ENCODE measurements at places on chromosomes 4 and X.

DNA sequence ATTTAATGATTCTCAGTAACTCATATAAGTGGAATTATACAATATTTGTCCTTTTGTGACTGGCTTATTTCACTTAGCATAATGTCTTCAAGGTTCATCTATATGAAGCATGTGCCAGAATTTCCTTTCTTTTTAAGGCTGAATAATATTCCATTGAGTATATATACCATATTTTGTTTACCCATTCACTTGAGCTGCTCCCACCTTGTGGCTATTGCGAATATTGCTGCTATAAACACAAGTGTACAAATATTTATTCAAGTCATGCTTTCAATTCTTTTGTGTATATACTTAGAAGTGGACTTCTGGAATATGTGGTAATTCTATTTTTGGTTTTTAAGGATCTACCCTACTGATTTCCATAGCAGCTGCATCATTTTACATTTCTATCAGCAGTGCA is 219.1 kb downstream of the MID1 start:
- DNase-seq, result no peak

- DNase-seq, result no peak
Observed at GRCh38 chrX:133083899-133084298, 13.0 kb downstream of the USP26 start.

- no peak for DNase-seq
Observed at GRCh38 chr4:53477038-53477565, 99.7 kb downstream of the FIP1L1 start.

DNA sequence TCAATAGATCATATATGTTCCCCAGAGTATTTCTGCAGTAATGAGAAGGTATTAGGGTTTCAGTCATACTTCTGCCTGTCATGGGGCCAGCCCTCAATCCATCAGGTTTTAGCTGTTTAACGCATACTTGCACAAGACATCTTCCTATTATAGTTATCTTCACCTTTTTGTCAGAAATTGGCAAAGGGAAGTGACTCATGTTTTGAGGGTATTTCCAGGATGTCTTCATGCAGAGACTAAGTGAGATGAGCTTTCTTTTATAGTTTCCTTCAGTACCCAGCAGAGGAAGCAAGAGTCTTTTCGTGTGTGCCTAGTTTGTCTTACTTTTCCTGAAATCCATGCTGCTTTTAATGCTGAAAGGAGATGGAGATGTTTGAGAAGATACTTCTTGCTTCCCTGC is 9.5 kb downstream of the CSTF2 start:
- DNase-seq, result no peak

- DNase-seq, result no peak
Observed at GRCh38 chrX:154305541-154306205, 10.1 kb downstream of the TKTL1 start.

DNA sequence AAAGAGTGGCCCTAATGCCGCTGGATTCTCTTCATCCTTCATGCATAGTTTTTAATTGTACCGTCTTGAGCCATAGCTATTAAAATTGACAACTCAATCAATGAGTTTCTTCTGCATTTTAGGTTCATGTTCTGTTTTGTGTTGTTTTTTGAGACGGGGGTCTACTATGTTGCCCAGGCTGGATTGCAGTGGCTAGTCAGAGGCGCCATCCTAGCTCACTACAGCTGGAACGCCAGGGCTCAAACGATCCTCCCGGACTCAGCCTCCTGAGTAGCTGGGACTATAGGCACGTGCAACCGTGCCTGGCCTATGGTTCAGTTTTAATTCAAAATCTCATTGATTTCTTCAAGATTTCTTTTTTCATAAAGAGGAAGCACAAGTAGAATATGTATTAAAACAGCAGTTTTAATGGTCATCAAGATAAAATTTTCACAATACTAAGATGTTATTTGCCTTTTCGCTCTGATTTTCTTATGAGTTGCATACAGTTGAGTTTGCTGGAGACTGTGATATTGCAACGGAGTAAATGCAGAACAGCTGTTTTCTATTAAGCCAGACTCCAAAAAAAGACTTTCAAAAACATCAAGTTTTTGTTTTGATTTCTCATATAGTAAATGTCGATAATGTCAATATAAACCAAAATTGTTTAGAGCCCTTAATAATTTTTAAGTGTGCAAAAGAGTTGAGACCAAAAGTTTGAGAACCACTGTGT is 1.1 kb upstream of the STX18 start:
- DNase-seq, result no peak

- no peak for DNase-seq
Observed at GRCh38 chr4:111945014-111945413, 200.2 kb upstream of the FAM241A start.

DNA sequence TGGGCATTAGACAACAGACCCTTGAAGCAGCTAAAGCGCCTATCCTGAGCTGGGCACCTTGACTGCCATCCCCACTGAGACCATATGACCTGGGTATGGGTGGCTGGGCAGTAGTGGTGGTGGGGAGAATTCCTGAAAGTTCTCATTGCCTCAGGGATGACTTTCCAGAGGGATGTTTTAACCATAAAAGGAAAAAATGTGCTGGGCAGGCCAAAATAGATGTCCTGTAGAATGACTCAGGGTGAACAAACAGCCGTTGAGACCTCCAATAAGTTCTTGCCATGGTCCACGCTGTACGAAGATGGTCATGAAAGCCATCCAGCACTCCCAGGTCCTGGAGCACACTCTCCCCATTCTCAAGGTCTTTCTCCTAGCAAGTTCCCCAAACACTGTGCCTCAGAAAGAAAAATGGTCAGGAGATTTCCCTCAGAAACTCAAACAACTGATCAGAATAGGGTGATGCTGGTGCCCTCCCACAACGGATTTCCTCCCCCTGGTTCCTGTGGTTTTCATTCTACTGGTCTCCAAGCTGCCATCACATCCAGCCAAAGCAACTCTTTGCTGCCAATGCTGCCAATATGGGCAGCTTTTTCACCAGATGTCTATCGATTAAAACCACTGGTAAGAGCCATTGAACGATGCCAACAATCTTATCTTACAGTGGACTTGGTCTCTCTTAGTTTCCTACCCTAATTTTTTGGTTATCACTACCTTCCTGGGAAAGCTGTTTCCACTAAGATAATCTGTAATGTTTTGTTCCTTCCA is 11.2 kb downstream of the CDKN2AIP start:
- DNase-seq, result no peak

DNA sequence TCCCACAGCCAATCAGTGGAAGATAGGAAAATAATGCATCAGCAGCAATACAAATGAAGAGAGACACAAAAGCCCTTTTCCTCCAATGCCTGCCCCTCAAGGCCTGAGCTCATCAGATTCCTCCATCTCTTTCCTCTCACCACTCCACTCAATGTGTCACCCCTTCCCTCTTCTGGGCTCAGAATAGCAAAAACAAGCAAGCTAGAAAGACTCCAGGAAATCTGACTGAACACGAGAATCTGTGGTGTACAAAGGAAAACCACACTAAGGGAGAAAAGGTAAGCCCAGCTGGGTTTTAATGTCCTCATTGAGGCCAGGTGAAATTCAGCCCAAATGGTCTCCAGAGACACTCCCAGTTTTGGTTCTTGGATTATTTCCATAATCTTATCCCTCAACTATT is 46.3 kb downstream of the ARHGEF9 start:
- no peak for DNase-seq

GRCh38 chr4:51842167-51842553 is 793 bp upstream of the DCUN1D4 start:
- no peak for DNase-seq

- no peak for DNase-seq
Observed at GRCh38 chr4:179601671-179602070, 2159.4 kb upstream of the AGA start.

- no peak for DNase-seq
Observed at GRCh38 chrX:78029663-78030062, 60.2 kb upstream of the PGAM4 start.

DNA sequence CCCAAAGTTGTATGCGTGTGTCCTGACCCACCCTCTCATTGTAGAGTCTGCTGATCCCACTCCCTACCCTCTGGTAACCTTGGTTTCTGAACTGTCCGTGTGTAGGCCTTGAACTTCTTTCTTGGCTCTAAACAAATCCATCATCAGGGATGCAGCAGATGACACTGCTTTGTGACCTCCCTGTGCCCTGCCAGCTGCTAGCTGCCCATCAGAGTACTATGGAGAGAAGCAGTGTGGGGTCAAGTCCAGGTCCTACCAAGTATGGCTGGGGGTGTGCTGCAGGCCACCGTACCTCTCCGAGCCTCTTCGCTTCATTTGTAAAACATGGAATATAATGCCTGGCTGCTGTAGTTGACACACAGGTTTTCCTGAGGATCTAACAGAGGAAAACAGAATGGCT is 183.5 kb upstream of the RBPJ start:
- no peak for DNase-seq

DNA sequence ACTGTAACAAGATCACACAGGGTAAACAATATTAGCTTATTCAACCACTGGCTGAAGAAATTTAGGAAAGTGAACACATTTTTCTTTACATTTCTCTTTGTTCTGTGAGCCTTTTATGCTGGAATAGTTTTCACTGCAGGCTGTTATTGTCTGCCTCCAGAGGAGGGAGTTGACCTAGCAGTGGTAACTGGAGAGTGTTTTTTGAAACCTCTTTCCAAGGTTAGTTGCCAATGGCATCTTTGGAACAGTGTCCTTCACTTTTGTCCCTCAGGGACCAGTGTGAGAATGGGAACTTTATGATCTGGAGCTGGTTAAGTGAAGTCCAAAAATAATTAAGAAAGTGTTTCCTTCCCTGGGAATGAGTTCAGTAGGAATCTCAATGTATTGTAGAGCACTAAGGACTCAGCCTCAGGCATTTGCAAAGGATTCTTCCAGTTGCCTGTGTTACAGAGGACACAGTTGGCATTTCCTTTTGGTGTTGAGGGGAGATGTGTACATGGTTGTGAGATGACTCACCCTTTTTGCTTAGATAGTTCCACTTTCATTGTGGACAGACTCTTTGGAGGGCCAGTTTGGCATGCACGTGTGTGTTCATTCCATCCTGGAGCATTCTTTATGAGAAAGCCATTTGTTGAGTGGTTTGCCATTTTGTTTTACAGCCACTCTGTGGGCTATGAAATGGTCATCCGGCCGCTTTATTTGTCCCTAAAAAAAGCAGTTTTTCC is 61.3 kb downstream of the AR start:
- DNase-seq, result no peak

DNA sequence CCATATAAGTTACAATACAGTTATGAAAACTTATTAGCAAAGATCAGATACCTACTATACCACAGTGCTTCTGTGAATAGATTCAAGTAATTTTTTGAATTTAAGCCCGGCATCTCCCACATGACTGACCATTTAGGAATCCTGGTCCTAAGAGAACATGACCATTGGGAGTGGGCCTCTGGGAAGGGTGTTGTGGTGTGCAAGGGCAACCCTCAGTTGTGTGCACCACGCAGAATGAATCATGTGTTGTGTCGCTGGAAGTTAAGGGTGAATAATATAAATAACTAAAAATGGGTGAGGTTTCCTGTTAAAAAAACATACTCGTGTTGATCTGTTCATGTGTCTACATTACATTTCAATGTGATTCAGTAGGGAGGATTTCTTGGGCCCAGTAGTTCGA is 15.5 kb downstream of the CPE start:
- DNase-seq, result no peak

GRCh38 chr4:150250998-150251651 is 172.9 kb downstream of the DCLK2 start:
- DNase-seq, result no peak

GRCh38 chr4:88792268-88792781 is 94.7 kb upstream of the NAP1L5 start:
- DNase-seq, result no peak

GRCh38 chrX:100673397-100673953 is 29.5 kb downstream of the SRPX2 start:
- DNase-seq, result no peak

GRCh38 chrX:123324625-123325024 is 140.5 kb downstream of the GRIA3 start:
- no peak for DNase-seq

- no peak for DNase-seq
Observed at GRCh38 chr4:129335818-129336217, 239.9 kb downstream of the C4orf33 start.

DNA sequence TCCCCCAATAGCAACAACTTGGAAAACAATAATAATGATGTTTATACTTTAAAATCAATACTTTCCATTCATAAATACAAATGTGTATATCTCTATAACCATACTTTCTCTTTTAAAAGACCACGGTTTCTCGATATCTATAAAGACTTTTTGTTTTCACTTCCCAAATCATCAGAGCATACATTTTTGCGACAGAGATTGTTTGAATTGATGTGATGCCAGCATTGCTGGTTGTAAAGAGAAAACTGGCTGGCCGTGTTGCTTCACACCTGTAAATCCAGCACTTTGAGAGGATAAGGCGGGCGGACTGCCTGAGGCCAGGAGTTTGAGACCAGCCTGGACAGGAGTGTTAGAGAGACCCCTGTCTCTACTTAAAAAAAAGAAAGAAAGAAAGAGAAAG is 77.6 kb upstream of the ZNF518B start:
- no peak for DNase-seq

DNA sequence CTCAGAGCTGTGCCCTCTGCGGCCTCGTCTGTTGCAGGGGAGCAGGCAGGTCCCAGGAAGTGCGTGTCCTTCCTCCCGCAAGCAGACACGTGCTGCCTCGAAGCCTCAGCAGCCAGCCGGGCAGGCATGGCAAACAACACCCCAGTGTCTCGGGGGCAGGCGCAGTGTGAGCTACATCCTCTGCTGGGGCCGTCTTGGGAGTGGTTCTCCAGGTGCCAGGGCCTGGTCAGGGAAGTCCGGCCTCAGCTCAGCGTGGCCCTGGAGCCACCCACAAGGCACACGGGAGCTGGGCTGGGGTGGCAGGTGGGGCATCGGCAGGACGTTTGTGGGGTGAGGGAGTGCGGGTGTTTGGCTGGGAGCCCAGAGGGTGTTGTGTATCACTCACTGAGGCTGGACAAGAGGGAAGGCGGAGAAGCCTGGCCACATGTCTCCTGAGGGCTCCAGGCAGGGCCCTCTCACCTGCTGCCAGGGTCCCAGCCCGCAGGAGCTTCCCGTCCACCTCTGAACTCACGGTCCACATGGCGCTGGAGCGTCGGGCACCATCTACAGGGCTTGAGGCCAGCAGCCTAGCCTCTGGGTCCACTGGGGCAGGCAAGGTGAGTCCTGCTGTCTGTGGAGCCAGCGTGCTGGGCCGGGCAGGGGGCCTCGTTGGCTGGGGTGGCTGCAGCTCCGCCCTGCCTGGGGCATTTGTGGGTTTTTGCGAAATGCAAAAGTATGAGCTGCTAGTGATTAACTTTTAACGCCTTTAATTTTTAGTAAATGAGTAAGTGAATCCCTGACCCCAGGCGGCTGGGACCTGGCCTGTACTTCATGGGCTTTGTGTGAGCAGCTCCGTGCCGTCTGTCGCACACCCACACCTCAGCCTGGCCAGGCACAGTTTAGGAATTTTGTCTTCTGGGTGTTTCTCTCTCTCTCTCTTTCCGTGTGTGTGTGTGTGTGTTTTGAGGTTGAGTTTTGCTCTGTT is 17.3 kb upstream of the UVSSA start:
- DNase-seq, result no peak

- no peak for DNase-seq
Observed at GRCh38 chr4:7960017-7960789, 20.5 kb upstream of the AFAP1 start.

GRCh38 chrX:71871367-71871766 is 39.3 kb upstream of the NHSL2 start:
- no peak for DNase-seq
